ENCODE measurements at places on chromosomes 12 and 14. TPM values are rescaled to one million over a fixed set of nuclear protein-coding genes. Genes with fewer than 3 reads are reported as not detected.

DNA sequence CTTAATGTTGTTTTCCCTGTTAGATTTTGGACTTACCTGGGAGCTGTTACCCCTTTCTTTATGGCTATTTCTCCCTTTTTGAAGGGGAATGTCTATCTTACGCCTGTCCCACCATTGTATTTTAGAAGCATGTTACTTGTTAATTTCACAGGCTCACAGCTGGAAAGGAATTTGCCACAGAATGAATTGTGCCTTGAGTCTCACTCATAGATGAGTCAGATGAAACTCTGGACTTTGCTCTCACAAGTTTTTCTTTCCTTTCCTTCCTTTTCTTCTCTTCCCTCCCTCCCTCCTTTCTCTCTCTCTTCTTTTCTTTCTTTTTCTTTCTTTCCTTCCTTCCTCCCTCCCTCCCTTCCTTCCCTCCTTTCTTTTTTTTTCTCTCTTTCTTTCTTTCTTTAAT lies 9.3 kb upstream of the ATF7IP start:
- no peak for DNase-seq
- H3K4me3 ChIP-seq = no peak overlapping the region
- H3K27me3 ChIP-seq = no peaks in the 10 kb centered on the region
- H3K36me3 ChIP-seq = peaks cover 8% of the 10 kb centered on the region
- H3K27ac ChIP-seq = no peak overlapping the region
- no peaks in the 10 kb centered on the region for H3K4me1 ChIP-seq

GRCh38 chr14:81169711-81170103 lies 51.1 kb downstream of the GTF2A1 start:
- peaks cover 4% of the 10 kb centered on the region for H3K36me3 ChIP-seq
- peak overlapping the region; percentile 84 for H3K4me3 ChIP-seq
- DNase-seq = no peak
- H3K4me1 ChIP-seq = peaks cover 49% of the 10 kb centered on the region
- H3K27me3 ChIP-seq = no peaks in the 10 kb centered on the region
- peak overlapping the region; percentile 89 for H3K27ac ChIP-seq

DNA sequence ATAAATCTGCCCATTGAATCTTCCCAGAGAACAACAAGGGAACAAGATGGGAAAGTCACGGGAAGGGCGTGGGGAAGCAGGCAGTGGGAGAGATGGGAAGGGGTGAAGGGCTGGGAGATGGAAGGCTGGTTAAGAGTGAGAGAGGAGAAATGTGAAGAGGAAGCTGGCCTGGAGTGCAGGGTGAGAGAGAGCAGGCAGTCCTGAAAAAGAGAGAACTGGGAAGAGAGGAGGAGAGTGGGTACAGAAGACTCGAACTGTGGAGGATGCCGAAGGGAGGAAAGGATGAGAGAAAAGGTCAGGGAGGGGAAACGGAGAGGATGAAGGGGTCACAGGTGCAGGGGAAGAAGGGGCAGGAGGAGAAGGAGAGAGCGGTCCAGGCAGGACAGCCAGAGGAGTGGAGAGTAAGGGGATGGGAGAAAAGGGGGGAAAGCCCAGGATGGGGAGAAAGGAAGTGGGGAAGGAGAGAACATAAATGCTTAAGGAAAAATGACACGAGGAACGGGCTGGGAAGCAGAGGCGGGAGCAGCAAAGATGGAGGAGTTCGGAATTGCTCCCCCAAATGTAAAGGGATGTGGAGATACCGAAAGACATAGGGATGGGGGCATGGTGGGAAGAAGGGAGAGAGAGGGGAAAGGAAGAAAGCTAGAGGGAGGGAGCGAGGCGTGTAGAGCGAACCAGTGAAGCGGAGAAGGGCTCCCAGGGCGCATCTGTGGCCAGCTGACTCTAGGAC lies 1.2 kb downstream of the PIANP start:
- H3K36me3 ChIP-seq = no peaks in the 10 kb centered on the region
- peaks cover 22% of the 10 kb centered on the region for H3K4me1 ChIP-seq
- H3K27ac ChIP-seq = no peak overlapping the region
- DNase-seq = no peak
- H3K27me3 ChIP-seq = peaks cover 59% of the 10 kb centered on the region
- peak overlapping the region; percentile 40 for H3K4me3 ChIP-seq

DNA sequence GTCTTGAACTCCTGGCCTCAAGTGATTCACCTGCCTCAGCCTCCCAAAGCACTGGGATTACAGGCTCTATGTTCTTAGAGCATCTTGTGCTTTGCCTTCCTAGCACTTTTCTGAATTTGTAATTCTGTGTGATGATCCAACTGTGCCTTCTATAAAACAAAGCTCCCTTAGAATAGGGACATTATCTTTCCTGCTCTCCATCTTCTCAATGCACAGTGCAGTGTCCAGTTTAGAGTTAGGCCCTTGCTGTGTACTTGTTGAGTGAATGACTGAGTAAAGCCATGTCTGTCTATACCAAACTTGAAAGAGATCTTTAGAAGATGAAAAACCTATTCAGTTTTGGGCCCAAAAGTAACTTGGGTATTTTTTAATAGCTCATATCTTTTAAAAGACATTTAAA lies 5.2 kb downstream of the WDR20 start:
- H3K4me3 ChIP-seq = no peak overlapping the region
- peaks cover 31% of the 10 kb centered on the region for H3K4me1 ChIP-seq
- no peak overlapping the region for H3K27ac ChIP-seq
- DNase-seq = no peak
- peaks cover 16% of the 10 kb centered on the region for H3K36me3 ChIP-seq
- no peaks in the 10 kb centered on the region for H3K27me3 ChIP-seq

DNA sequence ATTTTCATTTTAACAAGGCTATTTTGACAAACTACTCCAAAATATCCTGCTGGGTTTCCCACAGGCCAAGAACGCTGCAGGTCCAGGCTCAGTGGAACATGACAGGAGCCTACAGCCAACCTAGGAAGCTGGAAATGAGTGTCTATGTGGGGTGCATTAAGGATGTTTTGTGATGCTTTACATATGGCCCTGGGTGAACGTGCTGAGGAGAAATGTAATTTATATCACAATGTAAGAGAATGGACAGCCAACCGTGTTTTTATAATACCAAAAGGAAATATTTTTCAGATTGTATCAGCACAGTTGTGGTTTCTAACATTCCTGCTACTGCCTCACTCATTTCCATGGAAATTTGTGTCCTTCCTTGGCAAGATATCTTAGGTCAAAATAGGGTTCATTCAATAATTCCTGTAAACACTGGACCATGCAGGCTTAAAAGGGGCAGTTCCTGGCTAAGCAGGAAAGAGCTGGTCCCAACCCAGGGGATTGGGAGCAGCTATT lies 51.5 kb downstream of the ST8SIA1 start:
- H3K36me3 ChIP-seq = no peaks in the 10 kb centered on the region
- no peak overlapping the region for H3K27ac ChIP-seq
- DNase-seq = no peak
- peaks cover 15% of the 10 kb centered on the region for H3K4me1 ChIP-seq

- H3K36me3 ChIP-seq = peaks cover 27% of the 10 kb centered on the region
- peak; percentile 61 for DNase-seq
- H3K27me3 ChIP-seq = peaks cover 13% of the 10 kb centered on the region
- peak within 1 kb of the TSS; percentile 71 for H3K27ac ChIP-seq
- peaks cover 76% of the 10 kb centered on the region for H3K4me1 ChIP-seq
Measured at GRCh38 chr12:6772331-6772695, at the start of gene LAG3. LAG3 (plus strand) TSS chr12:6772520; CDS start chr12:6772853, 333 bp downstream.

DNA sequence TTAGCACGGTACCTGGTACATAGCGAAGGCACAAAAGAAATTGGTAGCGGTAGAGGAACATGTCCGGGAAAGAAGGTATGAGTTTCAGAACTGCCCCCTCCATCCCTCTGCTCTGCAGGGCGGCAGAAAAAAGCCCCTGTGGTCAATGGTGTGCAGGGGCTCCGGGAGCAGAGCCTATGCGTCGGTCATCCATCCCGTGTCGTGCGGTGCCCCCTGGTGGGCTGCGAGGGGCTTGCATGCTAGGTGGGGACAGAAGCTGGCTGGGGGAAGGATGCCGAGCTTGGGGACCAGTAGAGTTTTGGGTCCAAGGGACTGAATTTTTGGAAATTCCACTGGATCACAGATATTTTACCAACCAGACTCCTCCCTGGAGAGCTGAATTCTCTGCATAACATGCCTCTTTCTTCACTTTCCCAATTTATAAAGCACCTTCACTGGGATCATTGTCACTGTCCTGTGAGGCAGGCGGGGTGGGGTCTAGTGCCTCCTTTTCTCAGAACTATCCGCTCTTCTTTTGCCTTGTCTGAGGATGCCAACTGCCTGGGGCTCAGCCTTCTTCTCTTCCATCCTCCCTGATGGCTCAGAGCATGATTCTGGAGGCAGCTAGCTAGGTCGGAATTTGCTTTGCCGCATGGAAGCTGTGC lies 148.7 kb downstream of the SMOC1 start:
- H3K4me1 ChIP-seq = no peaks in the 10 kb centered on the region
- no peaks in the 10 kb centered on the region for H3K36me3 ChIP-seq

DNA sequence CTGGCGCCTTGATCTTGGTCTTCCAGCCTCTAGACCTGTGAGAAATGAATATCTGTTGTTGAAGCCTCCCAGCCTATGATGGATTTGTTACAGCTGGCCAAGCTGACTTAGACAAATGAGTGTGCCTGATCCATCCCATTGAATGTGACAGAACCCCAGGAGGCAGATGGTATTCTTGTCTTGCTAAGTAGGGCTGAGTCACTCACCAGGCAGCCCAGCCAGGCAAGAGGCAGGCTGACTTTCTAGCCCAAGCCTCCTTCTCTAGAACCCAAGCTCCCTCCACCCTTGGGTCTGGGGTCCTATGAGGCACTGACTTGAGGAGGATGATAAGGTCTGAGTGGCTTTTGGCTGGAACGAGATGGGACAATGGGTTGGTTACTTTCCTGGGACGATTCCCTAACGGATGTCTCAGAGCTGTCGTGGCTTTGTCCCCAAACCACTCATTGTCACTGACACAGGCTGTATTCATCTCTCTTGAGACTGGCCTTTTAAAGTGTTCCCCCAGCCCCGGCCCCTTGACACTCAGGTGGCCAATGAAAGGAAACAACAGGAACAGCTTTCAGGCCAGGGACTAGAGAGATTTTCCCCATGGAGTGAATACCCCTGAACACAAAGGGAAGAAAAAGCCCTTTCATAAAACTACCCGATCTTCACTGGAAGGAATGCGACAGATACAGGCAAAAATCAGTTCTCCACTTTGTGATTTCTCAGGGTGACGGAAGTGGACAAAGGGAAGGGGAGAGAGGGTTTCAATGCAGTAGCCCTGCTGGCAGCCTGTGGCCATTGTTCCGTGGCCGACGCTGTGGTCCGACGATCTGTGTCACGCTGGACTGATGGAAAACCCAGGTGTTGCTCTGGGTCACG lies 264.2 kb downstream of the AACS start:
- H3K36me3 ChIP-seq = no peaks in the 10 kb centered on the region
- no peak for DNase-seq
- H3K4me1 ChIP-seq = no peaks in the 10 kb centered on the region
- H3K27me3 ChIP-seq = peaks cover 5% of the 10 kb centered on the region
- H3K27ac ChIP-seq = no peak overlapping the region
- no peak overlapping the region for H3K4me3 ChIP-seq

- peaks cover 42% of the 10 kb centered on the region for H3K27me3 ChIP-seq
- H3K4me3 ChIP-seq = no peak overlapping the region
- H3K36me3 ChIP-seq = no peaks in the 10 kb centered on the region
Measured at GRCh38 chr14:67428501-67429031, 16.6 kb upstream of the PLEK2 start.

DNA sequence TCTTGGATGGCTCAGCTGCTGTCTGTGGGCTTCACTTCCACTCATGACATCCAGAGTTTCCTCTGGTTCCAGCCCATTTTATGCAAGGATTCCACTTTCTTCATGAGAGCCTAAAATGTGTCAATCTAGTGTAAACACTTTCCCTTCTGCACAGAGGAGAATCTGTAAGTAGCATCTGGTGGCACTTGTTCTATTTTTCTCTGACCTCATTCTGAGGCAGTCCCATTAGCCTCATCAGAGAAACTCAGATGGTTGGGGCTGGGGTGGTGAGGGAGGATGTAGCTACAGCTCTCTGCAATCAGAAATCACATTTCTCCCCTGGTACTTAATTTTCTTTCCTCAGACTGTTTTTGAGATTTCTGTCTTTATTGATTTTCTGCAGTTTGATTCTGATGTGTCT lies 81.6 kb downstream of the PRMT8 start:
- peaks cover 24% of the 10 kb centered on the region for H3K27me3 ChIP-seq
- no peak for DNase-seq
- no peak overlapping the region for H3K4me3 ChIP-seq

The SIX1 gene
- 1.4 TPM for total RNA-seq

The IGF1 gene
- 0.48 TPM for total RNA-seq

The HOTAIR gene
- not detected for total RNA-seq

The MYF5 gene
- total RNA-seq = not detected

The C12orf50 gene
- total RNA-seq = not detected

The CCDC175 gene
- total RNA-seq = not detected

The GALNT4 gene
- total RNA-seq = 21.5 TPM

The DDX24 gene
- total RNA-seq = 210 TPM

The BCL2L14 gene
- 13.9 TPM for total RNA-seq
